ENCODE measurements at places on chromosomes 6 and 20.

- no peak for DNase-seq
These were observed 490.8 kb upstream of the GJE1 start for GRCh38 chr6:141641951-141642350.

- DNase-seq, result peak; percentile 89
These were observed 816 bp upstream of the MAN1A1 start for GRCh38 chr6:119350202-119350951.

DNA sequence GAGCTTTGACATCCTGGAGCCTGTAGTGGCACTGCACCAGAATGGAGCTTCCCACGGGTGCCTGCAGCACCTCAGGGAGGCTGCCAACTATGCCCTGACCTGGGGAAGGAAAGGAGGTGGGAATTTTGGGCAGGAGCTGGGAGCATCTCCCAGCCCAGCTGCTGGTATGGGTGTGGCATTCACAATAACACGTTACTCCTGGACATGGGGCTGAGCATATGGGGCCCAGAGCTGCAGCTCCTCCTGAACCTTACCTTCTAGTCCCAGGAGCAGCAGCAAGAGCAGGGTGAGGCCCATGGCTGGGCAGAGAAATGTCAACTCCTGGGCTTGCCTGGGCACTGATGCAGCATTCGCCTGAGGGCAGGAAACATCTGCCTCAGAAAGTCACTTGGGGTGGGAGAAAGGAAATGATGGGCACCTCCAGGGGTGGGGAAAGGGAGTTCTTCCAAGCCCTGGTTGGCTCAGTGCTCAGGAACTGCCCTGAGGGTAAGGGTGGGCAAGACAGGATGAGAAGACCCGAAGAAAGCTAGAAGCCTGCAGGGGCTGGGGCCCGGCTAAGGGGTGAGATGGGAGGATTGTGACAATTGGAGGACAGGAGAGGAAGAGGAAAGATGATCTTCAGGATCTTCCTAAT, at the start of gene TREML1:
TREML1 (minus strand) TSS at position 356 of the 634 bp plus-strand sequence; CDS start at position 297, 59 bp downstream.
- DNase-seq, result no peak

DNA sequence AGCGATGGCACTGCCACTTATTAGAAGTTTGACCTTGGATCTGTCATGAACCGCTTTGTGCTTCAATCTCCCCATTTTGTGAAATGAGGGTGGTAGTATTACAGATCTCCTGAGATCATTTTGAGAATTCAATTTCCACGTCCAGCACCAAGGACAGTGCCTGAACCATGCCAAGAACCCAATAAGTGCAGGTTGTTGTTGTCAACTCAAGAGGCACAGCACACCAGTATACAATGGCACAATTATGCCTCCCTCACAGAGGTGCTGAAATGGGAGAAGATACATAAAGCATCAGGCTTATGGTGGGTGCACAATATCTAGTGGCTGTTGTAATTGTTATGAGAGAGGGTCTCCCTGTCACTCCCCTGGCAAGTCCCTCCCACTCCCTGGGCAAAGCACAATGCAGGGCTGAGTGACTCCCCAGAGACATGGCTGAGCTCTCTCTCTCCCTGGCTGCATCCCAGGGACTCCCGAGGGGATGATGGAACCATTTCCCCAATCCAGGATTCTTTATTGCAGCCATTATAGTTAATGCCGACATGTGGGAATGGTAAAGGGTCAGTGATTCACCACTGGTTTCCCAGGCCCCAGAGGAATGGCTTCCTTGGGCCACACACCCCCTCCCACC, 78.7 kb downstream of the CDH22 start:
- DNase-seq, result no peak

GRCh38 chr6:90413396-90413795, 116.8 kb upstream of the BACH2 start:
- DNase-seq, result no peak

GRCh38 chr20:47256668-47257236, 99.7 kb downstream of the ZMYND8 start:
- no peak for DNase-seq

DNA sequence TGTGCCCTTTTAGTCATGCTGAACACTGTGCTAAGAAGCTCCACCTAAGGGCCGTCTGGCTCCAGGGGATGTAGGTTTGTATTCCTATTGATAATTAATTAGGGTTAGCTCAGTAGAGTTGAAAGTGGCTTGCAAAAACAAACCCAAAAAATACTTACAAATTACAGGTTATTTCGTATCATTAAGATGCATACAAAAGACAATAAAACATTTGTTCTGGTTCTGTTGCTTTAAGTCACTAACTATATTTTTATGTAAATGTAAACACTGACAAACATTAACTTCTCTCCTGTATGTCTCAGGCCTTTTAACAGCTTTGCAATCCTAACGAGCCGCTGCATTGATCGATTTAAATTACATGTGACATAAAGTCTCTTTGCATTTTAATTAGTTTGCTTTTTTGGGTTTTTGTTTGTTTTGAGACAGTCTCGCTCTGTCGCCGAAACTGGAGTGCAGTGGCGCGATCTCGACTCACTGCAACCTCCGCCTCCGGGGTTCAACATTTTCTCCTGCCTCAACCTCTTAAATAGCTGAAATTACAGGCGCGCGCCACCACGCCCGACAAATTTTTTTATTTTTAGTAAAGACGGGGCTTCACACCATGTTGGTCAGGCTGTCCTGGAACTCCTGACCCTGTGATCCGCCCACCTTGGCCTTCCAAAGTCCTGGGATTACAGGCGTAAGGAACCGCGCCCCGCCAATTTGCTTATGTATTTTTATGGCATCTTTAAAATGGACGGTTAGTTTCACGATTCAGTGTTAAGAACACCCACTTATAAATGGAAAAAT, 110.9 kb downstream of the HFE start:
- DNase-seq, result peak; percentile 51

DNA sequence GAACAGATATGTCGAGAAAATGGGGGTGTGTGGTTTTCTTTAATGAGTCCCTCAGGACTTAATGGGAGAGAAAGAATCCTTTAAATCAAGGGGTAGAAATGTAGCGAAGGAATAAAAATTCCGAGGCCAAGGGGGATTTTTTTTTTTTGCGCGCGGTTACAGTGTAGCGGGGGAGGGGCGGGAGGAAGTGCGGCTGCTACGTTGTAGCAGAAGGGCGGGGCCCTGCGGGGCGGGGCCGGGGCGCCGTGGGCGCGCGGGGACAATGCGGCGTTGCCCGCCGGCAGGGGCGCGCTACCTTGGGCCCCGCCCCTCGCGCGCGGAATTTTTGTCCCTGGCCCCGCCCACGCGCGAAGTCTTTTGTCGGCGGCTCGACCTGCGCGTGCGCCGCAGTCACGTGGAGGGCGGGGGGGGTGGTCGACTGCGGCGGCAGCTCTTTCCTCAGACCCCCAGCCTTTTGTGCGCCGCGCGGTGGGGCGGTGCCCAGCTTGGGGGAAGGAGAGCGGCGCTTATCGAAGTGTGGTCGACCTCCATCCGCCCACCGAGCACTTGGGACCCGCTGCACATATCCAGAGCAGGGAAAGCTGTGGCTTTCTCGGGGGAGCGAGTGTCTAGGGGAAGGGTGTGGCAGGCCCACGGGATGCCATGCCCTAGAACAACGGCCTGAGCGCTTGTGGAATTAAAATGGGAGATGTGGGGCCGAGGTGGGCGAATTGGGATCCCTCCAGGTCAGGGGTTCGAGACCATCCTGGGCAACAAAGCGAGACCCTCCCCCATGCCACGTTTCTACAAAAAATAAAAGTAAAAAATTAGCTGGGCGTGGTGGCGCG, 1.3 kb downstream of the TUBB start:
- peak; percentile 97 for DNase-seq

DNA sequence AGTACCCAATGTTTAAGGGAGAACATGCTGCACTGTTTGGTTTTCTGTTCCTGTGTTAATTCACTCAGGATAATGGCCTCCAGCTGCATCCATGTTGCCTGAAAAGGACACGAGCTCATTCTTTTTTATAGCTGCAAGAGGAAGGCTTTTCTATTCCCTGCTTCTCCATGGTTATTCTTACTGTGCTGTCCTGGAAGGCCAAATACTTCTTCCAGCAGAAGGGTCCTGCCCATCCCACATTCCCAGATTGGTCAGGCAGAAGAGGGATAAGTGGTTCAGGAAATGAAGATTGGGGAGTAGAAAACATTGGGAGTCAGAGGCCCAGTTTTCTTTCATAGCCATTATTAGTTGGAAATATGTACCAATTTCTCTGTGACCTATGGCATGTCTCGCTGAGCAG, 122.4 kb downstream of the TCP11 start:
- DNase-seq, result no peak

GRCh38 chr6:78483553-78484197, 383.7 kb upstream of the IRAK1BP1 start:
- DNase-seq, result no peak

DNA sequence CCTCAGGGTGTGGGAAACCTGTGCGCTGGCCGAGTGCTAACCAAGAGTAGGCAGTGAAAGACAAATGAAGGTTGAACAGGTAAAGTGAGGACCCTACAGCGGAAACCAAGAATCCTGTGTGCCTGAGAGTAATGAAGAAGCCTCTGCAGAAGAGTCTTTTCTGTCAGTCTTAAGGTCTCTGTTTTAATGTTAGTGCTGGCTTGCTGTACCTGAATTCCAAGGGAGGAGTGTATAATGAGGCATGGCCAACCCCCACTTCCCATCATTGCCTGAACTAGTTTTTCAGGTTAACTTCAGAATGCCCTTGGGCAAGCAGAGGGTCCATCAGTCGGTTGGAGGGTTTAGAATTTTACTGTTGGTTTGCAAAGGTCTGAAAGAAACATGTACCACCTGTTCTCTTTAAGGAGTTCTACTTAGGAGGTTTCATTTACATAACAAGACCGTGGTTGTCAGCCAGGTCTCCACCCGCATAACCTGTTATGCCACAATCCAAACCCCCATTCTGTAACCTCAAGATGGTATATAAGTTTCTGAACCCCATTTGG, 589 bp upstream of the PDCD2 start:
- DNase-seq, result no peak

DNA sequence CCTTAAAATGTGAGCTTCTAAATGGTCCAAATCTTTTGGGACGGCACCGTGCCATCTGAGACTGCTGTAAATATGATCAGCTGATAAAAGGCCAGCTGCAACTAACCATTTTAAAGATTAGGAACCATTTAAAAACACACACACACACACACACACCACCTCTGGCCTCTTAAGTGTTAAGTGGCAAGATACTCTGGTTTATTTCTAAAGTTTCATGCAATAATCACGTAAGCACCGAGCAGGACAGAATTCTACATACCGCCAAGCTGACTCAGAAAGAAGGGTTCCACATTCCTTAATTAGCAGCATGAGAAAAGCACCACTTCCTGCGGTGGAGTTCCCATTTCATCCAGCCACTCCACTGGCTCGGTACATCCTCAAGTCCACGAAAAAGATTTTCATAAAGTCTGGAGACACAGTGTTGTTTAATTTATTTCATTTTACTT, 17.8 kb upstream of the ZNF217 start:
- DNase-seq, result peak; percentile 87

- DNase-seq, result no peak
These were observed 39.6 kb upstream of the AFDN start for GRCh38 chr6:167786853-167787675.

DNA sequence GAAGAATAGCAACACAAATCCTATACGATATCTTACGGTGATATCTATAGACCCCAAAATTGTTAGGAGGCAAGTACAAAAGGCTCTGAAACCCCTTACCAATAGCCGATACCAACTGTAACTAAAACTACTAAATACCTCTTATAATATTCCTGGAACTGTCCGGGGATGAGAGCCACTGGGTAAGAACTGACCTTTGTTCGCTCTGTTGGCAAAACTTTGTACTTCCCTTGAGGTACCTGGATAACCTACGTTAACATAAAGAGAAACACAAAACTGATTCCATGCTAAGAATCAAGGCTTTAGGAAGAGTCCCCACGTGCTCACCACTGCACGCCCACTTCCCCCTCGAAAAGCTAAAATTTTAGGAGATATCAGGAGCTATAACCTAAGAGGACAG, 9.7 kb downstream of the PHF10 start:
- DNase-seq, result no peak

GRCh38 chr6:138486249-138487101, 12.8 kb downstream of the NHSL1 start:
- no peak for DNase-seq

- peak; percentile 75 for DNase-seq
These were observed 111.2 kb downstream of the SCML4 start for GRCh38 chr6:107712665-107713551.

DNA sequence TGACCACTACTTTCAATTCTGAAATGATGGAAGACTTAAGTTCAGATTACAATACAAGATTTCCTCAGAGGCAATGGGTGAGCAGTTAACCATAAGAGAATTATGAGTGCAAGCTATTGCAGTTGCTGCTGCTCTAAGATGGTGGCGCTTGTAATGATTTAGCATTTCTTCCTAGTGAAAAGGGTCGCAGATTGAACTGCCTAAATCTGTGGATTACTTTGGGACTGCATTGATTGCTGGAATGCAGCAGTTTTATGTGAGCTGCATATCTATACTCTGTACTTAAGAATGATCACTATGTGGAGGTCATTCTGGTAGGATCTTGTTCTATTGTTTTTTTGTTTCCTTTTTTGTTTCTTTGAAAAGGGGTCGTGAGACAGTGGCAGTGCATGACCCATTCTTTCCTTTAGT, 5.3 kb downstream of the SCAF8 start:
- peak; percentile 83 for DNase-seq

- no peak for DNase-seq
These were observed 8.1 kb downstream of the SYNJ2 start for GRCh38 chr6:157989541-157990289.

DNA sequence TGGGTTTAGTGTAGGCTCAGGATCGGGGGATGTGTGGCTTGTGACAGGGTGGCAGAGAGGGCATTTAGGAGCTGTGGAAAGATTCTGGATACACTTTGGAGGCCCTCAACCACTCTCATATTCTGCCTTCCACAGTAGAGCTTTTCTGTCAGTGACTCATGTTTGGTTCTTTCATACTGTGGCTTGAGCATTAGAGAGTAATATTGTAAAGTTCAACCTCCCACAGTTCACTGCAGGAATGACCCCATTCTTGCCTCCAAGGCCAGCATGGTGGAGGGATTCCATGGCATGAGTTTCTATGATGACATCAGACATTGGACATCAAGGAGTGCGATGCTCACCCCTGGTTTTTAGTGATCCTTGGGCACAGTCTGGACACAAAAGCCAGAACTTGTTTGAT, 50.9 kb downstream of the DTD1 start:
- DNase-seq, result no peak

GRCh38 chr20:380763-381580, 412 bp downstream of the TRIB3 start:
- peak; percentile 61 for DNase-seq

GRCh38 chr6:93992976-93993375, 573.6 kb upstream of the EPHA7 start:
- no peak for DNase-seq

DNA sequence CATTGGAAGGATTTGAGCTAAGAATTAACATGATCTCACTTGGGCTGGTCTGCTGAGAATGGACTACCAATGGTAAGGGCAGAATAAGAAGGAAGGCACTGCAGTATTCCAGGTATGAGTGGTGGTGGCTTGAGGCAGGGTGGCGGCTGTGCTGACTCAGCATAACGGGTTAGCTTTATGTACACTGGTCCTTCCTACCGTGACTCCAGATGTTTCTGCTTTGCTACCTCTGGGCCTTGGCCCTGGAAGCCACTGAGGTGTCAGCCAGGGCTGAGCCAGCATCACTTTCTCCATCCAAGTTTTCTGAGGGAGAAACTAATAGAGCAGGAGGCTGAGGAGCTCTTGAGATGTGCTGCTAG, 12.9 kb upstream of the BTN3A3 start:
- DNase-seq, result no peak

- DNase-seq, result peak; percentile 6
These were observed 173.2 kb downstream of the BTBD3 start for GRCh38 chr20:12090920-12091319.
